Stimulated activated CD8-positive, alpha-beta memory T cell treated with anti-CD3 and anti-CD28 coated beads, Interleukin-2, amount 100 ng/mL, for 1 hour (primary cell): ENCODE measurements at places on chromosomes 11 and 22.

- DNase-seq = no peak
These were observed 10.7 kb downstream of the SERPINH1 start for GRCh38 chr11:75572744-75573143.

- DNase-seq = no peak
These were observed at the start of gene CABP2 for GRCh38 chr11:67522844-67523555. TSS of gene CABP2 (minus strand) at chr11:67523446. CDS start at chr11:67523326, 120 bp downstream.

DNA sequence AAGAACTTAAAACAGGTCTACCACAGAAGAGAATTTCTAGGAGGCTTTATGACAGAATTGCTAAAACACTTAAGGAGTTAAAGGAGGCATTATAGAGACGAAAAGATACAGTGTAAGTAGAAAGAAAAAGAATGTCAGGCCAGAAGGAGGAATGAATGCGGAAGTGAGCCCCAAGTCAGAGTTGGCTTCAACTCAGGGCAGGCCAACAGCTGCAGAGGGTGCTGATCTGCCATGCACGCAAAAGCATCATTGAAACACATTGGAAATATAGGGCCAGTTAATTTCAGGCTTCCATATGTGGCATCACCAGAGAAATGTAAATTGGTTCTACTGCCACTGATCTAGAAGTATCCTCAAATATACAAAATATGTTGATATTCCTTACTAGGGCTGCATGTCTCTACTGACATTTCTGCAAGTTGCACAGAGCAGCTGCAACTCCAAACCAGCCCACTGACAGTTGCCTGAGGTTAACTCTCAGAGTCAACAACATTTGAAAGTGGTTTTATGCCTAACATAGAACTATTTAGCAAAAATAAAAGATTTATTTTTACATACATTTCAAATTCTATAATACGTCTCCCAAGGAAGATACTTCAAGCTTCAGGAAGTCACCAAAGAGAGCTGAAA, 324.1 kb downstream of the C11orf87 start:
- DNase-seq = no peak

DNA sequence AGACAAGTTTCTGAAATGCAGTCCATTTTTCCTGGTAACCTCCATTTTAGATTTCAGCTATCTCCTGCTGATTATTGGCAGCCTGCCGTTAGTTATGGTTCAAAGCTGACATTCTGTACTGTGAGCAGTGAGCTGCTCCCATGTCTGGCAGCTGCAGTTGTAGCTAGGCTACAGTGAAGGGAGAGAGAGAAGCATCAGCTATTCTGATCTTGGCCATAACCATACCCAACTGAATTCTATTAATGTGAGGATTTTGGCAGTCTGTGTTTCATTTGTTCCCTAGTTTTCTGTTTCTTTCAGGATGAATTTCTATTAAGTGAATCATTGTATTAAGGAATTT, 33.4 kb downstream of the SIK2 start:
- DNase-seq = no peak

DNA sequence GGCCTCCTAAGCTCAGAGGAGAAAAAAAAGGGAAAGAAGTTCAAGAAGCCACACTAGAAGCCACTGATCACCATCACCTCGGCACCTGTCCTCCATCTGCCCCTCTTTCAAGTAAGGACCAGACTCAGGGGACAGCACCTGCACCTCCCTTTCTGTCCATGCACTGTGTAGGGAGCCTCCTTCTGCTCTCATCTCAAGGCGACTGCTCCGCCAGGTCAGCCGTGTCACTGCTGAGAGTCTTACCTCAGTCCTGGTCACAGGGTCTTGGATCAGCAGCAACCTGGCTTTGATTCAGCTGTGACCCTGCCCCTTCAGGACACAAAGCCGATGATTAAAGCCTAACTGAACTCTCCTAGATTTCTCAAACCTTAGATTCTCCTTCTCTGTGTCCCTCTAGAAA, 101.5 kb downstream of the ZNF280B start:
- no peak for DNase-seq

DNA sequence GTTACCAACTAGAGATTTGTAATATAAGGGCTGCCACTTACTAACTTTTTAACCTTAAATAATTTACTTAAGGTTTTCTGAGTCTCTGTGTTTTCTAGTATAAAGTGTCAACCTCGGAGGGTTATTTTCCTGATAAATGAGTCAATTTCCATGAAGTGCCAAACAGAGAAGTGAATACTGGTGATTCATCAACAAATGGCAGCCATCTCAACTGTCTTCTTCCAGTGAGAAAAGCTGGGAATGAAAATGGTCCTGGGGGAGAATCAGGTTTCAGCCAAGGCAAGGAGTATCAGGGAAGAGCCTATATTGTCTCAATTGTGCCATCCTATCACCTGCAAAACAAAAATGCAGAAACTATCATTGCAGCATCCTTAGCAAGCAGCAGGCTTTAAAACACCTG, 129.1 kb downstream of the LUZP2 start:
- no peak for DNase-seq

GRCh38 chr22:29253561-29254285, 14.1 kb downstream of the RHBDD3 start:
- no peak for DNase-seq

- DNase-seq = no peak
These were observed 1473.3 kb downstream of the TBC1D22A start for GRCh38 chr22:48235744-48236143.

- no peak for DNase-seq
These were observed 1317.1 kb downstream of the BRD1 start for GRCh38 chr22:48510599-48510998.

DNA sequence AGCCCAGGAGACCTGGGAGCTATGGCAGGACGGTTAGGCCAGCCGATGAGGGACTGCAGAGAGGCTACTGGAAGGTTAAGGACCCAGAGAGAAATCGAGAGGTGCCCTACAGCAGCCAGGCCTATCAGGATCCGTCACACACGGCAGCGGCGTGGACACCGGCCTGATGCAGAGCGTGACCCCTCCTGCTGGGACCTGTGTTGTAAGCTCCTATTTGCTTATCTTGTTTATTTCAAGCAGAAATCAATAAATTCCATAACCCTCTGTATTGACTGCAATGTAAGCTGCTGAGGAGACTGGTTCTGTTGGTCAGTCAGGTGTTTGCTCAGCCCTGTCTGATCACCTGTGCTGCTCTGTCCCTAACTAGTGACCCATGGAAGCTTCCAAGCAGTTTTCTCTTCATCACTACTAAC, 39.9 kb downstream of the PPP2R1B start:
- DNase-seq = no peak

DNA sequence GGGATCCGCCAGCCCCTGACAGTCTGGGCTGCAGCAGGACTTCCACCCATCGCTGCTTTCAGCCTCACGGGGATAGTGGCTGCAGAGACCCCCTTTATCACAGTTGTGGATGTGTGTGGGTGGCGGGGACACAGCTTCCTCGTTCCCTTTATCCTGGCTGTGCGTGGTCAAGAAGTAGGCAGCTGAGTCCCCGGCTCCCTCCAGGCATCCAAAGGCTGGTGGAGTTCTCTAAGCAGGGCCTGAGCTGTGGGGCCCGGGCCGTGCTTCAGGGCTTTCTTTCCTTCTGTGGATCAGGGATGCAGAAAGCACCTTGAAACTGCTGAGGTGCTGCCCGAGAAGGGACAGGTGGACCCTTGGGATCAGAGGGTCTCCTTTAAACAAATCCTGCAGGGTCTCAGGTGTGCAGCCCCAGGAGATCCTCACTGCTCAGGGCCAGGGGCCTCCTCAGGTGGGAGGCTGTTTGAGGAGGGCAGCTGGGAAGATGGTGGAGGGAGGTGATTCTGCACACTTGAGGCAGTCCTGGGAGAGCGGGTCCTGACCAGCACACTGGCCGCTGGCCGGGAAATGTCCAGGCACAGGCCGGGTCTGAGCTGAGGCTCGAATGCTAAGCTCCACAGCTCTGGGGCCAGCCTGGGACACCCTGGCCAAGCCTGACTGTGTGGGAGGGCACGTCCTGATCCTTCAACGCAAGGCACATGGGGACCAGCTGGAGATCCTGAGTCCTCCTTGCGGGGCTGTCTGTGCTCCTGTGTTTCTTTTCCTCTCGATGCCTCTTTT, 1024.3 kb downstream of the BRD1 start:
- no peak for DNase-seq
